ENCODE measurements at places on chromosomes 3 and 15.

DNA sequence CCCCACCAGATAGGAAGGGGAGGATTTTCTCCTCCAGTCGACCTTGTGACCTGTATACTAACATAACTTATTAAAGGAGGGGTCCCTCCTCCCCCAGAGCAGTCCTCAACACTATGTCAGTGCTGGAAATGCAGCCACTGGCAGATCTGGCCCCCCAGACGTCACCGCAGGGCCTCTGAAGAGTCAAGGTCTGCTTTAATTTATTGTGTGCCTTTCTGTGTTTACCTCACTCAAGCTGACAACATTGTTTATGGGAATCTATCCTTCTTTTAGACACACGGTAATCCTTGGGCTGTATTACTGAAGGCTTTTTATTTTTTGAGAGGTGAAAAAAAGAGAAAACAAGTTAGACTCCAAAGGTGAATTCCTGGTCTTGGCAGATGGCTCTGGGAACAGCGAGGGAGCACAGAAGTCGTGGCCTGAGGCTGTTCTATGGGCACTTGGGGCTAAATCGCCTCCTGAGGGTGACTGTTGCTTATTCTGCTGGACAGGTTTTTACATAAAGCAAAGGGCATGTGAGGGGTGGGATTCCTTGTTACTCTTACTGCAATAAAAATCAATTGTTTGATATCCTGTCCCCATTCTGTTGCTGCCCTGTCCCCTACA is 13.5 kb upstream of the NR2C2 start:
- DNase-seq = no peak

DNA sequence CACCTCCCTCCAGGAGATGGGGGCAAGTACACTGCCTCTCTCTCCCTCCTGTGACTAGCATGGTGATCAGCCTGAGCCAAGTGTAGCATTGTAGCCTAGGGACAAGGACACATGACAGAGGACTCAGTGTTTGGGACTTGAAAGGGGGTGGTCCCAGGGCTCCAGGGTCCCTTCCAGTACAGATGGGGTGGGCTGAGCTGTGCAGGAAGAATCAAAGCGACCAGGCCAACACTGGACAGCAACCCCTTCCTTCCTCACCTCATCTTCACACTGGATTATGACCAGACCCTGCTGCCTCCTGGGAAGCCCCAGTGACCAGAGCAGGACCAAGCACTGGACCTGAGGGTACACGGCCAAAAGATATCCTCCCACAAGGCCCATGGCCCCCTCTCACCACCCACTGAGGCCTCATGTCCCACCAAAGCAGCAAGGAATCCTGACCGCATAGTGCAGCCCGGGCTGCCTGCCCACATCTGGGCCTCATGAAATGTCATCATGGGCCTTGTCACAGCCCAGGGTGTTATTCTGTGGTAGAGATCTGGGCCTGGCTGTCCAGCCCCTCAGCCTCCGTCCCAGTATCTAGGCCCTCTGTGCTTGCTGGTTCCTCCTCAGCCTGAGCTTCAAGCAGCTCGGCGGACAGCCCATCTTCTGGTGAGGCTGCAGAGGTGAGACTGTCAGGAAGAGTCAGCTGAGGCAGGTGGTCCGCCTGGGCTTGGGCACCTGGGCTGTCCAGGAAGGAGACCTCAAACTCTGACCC is 9.5 kb downstream of the GORASP1 start:
- DNase-seq = no peak

DNA sequence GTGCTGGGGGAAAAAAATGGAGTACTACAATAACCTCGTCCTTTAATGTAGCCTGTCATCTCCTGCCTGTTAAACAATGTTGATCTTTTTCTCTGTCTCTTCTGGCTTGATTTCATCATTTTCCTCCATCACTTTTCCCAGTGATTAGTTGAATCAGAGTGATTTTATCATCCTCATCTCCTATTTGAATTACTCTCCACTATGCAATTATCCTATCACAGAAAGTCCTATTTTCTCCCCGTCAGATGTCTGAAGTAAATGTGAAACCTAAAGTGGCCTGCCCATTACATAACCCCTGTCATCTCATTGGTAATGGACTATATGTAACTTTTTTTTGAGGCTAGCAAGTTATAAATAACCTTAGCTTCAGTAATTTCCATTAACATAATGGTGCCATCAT is 201.8 kb downstream of the CACNA2D3 start:
- no peak for DNase-seq

GRCh38 chr15:90412356-90413194 is 24.5 kb downstream of the IQGAP1 start:
- no peak for DNase-seq

- DNase-seq = no peak
Measured at GRCh38 chr3:57820479-57820878, 64.4 kb downstream of the SLMAP start.

- no peak for DNase-seq
Measured at GRCh38 chr3:140599009-140599408, 78.9 kb upstream of the TRIM42 start.
